Cortex of kidney (tissue), 1 donor: ENCODE measurements at places on chromosomes 7 and 10.

DNA sequence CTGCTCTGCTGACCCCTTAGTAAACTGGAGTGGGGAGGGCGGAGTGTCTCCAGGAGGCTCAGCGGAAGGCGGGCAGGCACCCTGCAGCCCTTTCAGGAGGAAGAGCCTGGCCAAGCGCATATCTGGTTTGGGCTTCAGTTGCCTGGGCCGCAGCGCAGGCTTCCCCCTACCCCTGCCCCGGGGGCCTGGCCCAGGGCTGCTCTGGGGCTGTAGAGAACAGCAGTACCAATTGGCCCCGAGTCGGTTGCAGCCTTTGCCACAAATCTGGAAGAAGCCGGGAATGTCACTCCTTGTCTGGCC lies 28.1 kb upstream of the JAKMIP3 start:
- no peak for DNase-seq

GRCh38 chr10:88458209-88458608 lies 124.9 kb downstream of the RNLS start:
- DNase-seq: no peak

DNA sequence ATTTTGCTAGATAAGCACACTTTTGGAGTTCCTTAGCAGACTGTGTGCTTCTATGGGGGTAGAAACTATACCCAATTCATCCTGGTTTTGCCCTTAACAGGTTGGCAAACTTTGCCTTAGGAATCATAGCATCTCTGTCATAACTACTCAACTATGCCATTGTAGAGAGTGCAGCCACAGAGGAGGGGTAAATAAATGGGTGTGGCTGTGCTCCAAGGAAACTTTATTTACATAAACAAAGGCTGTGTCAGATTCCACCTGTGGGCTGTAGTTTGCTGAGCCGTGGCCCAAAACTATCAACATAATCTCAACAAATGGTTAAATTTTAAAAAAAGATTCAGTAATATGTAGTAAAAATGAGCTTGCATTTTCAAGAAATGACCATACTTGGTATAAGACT lies 51.6 kb upstream of the LAMB1 start:
- no peak for DNase-seq

DNA sequence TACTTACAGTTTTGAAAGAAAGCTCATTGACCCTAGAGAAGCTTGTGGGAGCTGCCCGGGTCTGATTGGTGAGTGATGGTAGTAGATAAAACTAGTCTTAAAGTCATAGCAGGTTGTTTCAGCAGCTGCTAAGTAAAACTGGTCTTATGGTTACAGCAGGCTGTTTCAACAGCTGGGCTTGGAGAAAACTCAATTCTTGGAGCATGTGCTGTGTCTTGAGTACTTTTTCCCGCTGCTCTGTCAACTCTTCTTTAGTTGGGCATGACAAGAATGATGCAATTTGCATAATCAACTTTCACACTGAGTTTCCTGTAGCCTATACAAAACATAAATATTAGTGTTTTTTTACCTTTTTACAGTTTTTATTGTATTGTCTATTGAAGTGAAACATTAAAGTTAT lies 707.9 kb downstream of the AUTS2 start:
- DNase-seq: no peak

DNA sequence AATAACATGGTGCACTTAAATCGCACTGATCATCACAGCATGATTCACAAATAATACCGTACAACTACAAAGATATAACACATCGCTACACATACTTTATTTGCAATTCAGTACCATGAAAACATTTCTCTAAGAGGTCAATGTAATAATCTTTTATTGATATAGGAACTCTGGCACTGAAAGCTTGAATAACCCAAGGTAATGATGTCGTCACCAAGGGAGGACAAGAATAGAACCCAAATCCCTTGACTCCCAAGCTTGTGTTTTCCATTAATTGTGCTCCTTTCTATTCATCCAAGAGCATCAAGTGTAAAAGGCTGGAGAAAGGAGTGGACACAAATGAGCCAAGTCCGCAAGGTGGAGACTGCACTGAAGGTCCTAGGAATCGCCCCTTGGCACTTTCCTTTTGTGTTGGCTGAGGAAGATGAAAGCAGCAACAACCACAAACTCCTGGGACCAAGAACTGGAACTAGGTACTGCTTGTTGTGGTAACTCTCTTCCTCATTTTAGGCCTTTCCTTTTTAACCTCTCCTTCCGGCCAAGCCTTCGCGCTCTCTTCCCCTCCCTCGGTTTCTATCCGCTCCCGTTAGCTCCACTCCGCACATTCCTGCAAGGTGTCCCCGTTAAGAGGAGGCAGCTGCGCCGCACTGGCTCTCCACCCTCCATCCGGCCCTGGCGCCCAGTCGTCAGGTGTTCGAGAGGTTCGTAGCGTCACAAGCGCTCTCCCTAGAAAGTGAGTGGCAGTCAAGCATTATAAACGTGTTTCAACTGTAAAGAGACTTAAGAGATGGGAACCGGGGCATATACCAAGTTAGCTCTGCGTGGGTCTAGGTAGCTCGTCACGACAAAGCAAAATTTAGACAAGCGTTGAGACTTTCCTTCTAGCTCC lies 1.0 kb upstream of the CBLL1 start:
- DNase-seq: peak; percentile 13

DNA sequence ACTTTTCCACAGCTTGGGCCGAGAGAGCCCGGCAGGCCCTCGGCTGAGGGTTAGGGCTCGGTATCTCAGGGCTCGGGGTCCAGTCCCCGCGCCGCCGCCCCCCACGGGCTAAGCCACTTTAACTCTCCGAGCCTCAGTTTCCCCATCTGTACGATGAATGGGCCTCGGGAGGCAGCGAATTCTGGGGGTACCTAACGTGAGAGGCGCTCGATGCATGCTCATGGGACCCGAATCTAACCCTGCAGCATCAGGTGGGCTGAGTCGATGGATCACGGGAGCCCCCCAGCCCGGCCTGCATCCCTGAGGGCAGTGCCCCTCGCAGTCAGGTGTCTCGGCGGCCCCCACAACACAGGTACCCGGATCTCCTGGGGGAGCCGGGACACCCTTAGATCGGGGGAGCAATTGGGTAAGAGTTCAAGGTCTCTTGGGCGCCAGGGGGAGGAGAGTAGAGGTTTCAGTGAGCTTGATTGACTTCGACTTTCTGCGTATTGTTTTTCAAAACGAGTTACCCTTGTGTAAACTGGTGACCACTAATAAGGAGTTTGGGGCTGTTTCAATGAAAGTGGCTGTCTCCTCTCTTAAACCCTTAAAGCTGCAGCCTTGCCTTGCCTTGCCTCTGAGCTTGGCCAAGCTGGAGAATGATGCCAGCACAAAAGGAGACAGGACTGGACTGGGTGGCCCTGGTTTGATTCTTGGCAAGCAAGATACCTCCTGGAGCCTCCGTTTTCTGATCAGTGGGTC lies 631 bp downstream of the POR start:
- DNase-seq: no peak

DNA sequence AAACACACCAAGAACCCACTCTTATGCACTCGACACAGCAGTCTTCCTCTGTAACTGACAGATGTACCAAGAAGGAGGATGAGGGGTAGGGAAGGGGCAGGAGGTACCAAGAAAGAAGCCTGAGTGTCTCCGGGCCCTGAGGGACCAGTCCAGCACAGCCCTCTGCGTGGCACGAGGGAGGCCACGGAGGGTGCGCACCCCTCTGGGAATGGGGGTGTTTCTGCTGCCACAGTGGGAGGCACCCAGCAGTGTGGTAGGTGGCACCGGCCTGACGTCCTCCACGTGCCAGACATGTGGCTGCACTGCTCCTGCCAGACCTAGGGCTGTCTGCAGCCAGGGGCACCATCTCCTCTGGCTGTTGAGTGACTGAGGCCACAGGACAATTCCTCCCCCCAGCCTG lies 154.3 kb downstream of the ZMYND11 start:
- DNase-seq: no peak

GRCh38 chr10:102163342-102163989 lies 11.3 kb downstream of the NOLC1 start:
- no peak for DNase-seq

DNA sequence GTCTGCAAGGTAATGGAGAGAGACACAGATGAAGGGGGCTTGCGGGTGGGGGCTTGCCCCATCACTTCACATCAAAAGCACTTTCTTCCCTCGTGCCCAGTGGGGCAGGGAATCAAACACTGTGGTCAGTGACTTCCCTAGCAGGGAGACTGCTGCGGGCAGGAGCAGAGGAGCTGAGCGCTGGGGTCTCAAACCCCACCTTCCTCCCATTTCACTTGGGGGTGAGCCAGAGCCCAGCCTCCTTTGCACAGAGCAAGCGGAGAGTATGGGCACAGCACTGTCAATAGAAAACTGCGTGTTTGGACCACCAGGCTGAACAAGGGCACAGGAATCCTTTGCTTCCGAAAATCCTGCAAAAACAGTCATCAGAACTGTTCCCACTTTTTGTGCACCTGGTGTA lies 355.8 kb upstream of the MKI67 start:
- DNase-seq: no peak

- DNase-seq: no peak
These were observed 29.9 kb downstream of the PANK1 start for GRCh38 chr10:89615112-89615511.

DNA sequence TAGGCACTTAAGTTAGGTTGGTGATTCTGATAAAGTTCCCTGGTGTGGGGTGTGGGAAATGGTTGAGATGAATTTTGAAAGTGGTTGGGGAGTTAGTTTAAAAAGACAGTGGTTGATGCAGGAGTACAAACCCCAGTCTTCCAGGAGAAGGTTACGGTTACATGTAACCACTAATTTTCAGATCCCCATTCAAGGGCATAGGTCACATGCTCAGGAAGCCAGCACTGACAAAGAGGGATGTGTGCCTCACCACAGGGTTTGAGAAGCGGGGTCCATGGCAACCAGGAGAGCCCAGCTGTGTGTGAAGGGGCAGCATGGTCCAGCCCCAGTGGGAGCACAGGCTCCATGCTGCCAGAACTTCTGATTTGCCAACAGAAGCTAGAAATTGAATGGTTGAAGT lies 144.2 kb downstream of the MDFIC start:
- DNase-seq: no peak

- DNase-seq: no peak
These were observed 1548.1 kb upstream of the LRRTM3 start for GRCh38 chr10:65377687-65378086.

DNA sequence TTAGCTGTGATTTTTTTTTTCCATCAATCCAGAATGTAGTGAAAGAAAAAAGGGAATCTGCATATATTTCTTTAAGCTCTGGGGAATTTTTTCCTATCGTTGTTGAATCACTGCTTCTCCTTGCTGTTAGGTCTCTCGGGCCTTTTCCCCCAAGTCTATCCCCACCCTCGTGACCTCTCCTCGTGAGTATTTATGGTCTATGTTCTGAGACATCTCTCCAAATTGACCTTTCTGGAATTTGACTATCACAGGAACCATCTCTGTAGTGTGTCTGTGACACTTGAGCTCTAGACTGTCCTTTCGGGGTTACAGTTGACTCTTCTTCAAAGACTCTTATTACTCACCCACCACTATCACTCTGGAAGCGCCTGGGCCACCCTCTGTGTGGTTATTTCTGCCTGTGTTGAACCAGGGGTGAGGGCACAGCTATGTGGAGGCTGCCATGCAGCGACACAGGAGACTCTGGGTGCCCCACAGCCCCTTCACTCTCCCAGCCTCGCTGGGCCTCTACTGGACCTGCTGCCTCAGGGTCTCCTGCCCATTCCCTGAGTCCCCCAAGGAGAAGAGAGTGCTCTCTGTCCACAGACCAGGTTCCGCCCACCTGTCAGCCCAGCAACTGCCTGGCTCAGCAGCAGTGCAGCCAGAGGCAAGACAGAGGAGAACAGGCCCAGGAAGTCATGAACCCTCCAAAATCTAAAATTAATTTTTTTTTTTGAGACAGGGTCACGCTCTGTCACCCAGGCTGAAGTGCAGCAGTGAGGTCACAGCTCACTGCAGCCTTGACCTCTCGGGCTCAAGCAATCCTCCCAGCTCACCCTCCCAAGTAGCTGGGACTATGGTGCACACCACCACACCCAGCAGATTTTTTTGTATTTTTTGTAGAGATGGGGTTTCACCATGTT lies 45.7 kb upstream of the PTPRN2 start:
- DNase-seq: no peak

GRCh38 chr10:125928928-125929585 lies 32.7 kb downstream of the FANK1 start:
- DNase-seq: no peak
